ENCODE measurements at places on chromosomes 7 and 10.

DNA sequence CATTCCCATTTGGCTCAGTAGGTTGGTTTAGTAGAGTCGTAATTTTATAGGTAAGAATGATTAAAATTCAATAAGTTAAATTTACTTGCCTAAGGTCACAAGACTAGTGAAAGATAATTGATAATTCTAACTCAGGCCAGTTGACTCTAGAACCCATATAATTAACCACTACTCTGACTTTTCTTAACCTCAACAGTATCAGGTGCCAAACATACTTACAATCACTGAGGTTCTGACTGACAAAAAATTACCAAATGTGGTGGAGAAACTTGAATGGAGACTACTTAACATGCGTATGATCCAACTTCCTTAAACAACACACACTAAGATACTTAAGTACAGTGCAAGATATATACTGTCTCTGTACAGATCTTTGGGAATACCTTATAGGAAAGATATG lies 667.3 kb upstream of the SORCS1 start:
- DNase-seq = no peak

DNA sequence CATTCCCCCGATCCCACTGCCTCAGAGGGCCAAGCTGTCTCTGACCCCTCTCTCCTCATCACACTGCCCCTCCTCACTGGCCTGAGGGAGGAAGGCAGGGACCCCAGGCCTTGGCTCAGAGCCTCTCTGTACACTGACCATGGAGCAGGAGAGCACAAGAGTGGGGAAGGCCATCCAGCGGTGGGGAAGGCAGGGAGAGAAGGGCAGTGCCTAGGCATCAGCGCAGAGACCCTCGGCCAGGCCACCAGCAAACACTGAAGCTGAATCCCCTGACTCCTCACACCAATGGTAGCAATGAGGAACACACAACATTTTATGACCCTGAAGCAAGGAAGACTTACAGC lies 14.8 kb downstream of the OGDHL start:
- DNase-seq = no peak

DNA sequence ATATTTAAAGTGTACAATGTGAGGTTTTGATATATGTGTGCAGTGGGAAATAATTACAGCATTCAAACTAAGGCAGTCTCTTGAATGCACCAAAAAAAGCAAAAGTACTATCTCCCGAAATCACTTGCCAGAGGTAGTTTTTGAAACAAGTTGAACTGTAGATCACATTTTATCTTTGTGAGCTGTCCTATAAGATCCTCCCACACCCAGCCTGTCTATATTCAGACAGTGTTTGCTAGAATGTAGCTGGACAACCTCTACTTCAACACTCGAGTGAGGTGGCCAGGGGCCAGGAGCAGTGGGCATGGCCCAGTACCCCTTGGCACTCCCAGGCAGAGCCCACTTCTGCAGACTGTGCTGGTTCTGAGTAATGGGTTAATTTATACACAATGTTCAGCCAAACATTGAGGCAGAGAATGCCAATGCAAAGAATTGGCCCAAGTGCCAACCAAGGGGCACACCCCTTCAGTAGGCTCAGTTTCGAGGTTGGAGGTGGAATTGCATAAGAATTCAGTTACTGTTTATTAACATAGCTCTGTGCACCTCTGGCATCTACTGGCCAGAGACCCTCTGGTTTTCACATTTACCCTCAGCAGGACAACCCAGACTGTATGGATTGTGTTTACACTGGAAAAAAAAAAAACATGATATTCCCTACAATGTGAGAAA lies 70.5 kb downstream of the AHR start:
- DNase-seq = no peak

DNA sequence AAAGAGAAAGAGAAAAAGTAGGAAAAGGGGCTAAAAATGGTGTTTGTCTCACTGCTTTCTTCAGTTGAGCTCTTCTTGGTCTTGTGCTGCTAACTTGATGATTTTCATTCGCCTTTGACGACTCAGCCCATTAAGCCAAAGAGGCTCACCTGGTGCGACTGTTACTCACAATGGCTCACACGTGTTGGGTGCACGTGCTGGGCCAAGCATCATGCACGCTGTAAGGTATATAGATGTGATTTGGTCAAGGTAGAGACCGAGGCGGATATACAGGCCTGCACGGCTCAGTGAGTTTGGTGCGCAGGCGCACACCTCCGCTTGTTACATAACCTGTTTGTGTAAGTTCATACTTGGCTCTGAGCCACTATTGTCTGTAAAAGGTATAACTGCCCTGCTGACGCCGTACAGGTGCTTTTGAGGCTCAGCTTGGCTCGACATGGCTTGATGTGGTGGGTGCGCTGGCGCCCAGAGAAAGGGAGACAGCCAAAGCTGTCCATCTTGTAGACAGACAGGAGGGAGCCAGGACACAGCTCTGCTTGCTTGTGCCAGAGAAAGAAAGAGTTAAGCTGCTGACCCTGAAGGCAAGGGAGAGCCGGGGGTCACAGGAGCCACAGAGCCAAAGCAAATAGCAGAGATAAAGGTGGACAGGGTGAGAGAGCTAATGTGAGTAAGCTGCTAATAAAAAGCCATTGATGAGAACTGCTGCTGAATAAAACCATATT lies 33.6 kb downstream of the ANKRD16 start:
- no peak for DNase-seq

- DNase-seq = no peak
Observed at GRCh38 chr10:104029521-104029860, 56.2 kb downstream of the COL17A1 start.

GRCh38 chr7:130359276-130359857 lies 14.8 kb downstream of the CPA5 start:
- DNase-seq = no peak

DNA sequence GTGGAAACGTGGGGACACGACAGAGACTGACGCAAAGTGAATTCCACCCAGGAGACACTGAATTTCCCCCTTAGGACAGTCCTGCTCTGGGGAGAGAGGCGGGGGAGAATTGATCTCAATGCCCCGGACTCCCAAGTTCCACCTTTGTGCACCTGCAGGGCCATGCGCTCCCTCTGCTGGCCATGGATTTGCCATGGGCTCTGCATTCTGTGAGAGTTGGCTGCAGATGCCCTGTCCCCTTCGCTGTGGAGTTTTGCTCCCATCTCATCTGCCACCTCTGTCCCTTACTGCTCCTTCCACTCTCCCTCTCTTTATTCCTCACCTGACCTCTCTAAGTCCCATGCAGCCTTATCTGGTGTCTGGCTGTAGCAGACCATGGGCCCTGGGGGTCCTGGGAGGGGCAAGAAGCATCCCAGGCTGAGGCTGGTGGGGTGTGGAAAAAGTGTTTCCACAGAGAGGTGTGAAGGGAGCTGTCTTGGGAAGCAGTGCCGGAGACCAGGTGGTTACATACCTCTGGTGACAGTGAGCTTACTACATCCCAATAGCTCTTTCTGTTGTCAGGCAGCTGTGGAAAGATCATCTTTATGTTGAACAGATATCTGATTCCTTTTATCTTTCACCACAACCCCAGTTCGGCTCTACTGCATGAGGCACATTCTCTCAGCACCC lies 14.3 kb downstream of the GHRHR start:
- no peak for DNase-seq
